ENCODE measurements at places on chromosomes 4 and X.

DNA sequence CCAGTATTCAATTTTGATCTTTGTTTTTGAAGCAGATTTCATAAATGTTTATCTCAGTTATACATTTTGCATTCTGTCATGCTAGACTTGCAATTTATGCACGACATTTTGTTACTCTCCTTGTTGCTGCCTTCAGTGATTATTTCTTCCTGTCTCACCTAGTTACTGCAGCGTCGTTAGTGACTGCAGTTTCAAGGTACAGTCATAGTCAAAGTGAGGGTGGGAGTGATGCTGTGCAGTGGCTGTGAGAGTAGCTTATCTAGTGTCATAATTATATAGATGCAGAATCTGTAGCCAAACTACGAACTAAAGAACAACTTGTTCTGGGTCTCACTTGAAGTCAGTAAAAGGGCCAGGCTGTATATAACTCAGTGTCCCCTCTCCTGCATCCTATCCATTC lies 69.8 kb downstream of the GPR101 start:
- DNase-seq = no peak

- no peak for DNase-seq
These were observed 80.2 kb downstream of the SCD5 start for GRCh38 chr4:82718162-82718940.

DNA sequence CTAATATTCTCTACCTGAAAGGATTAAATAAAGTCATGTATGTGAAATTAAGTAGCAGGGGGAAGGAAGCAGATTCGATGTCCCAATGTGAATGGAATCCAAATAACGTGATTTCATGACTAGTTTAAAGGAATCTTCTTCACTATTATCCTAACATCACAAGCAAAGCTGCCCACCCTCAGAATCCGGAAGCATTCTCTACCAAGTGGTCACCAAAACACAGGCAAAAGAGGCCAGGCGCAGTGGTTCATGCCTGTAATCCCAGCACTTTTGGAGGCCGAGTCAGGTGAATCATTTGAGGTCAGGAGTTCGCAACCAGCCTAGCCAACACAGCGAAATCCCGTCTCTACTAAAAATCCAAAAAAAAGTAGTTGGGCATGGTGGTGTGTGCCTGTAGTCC lies 212.9 kb downstream of the LDB2 start:
- no peak for DNase-seq

- no peak for DNase-seq
These were observed 29.0 kb upstream of the CCNG2 start for GRCh38 chr4:77127837-77128621.

- DNase-seq = peak; percentile 11
These were observed 405 bp upstream of the HS3ST1 start for GRCh38 chr4:11428899-11429698.

- no peak for DNase-seq
These were observed 1.9 kb downstream of the CHRNA9 start for GRCh38 chr4:40337051-40337450.

- DNase-seq = no peak
These were observed 237.0 kb downstream of the IDS start for GRCh38 chrX:149267878-149268813.

DNA sequence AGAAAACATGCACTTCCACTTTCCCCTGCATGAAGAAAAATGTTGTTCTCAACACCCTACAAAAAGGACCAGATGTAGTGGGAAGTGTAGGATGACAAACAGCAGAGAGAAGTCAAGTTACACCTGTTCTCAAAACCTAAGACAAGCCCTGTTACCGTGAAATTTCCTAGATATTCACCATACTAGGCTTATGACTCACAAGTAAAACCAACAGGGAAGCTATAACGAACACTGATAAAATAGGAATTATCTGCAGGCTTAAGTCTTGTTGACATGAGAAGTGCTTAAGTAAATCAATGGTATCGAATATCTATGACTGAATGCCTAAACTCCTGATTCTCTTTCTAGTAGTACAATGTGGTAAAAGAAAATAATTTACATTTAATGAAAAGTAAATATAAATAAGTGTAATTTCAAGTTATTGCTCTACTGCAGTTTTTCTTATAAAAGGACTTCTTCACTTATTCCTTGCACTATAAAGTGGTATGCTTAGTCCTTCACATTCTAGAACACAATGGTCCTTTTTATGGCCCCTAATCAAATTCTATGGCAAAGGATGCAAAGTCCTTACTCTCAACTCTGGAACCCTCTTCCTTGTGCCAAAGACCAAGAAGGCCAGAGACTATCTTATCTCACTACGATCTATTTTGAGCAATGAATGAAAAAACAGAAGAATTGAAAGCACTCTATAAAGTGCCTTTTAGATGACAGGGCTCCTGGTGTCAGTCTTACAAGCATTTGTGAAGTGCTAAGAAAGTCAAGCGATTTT lies 19.6 kb downstream of the AP1S2 start:
- DNase-seq = no peak

GRCh38 chrX:3631196-3631595 lies 82.3 kb downstream of the PRKX start:
- no peak for DNase-seq

- no peak for DNase-seq
These were observed 1.0 kb downstream of the SOX3 start for GRCh38 chrX:140503714-140504351.

DNA sequence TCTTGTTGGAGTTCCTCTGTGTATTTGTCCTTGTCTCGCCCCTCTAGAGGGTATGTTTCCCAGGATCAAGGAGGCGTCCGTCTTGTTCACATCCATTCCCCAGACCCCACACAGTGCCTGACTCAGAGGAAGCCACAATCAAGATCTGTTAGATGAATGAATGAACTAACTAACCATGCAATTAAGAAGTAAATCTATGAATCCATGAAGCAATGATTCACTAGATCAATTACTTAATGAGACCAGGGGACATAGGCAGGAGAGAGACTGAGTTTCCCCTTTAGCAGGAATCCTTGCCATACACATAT lies 11.9 kb downstream of the BLOC1S4 start:
- DNase-seq = no peak

- DNase-seq = no peak
These were observed 23.0 kb downstream of the GAB1 start for GRCh38 chr4:143359644-143360193.

GRCh38 chrX:30975467-30975866 lies 86.4 kb upstream of the TAB3 start:
- no peak for DNase-seq

DNA sequence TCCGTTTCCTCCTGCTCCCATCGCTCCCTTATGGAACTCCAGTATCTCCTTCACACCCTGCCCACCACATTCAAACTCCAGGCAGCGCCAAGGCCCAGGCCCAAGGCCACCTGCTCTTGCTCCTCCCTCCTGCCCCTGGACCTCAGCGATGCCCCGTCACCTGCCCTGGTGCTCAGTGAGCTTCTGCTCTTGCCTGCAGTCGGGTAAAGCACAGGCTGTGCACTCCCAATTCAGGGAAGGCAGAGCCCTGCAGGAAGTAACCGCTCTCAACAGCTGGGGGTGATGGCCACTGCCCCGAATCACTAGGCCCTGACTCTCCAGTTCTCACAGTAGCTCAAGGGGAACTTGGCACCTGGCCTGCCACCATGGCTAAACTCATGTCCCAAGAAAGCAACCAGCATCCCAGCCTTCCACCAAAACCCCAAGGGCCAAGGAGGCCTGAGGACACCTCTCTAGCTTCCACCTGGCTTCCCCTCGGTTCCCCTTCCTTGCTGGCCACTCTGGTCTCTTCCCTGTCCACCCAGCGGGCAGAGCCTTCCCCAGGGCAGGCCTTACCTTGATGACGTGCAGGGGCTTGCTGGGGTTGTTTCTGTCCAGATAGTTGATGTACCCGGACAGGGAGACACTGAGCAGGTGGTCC lies 29.3 kb downstream of the WDR1 start:
- no peak for DNase-seq
